ENCODE measurements at places on chromosomes 2 and 18. TPM values are rescaled to one million over a fixed set of nuclear protein-coding genes. Genes with fewer than 3 reads are reported as not detected.

CXCR1 gene
- total RNA-seq: not detected

TEX51 gene
- not detected for total RNA-seq

KANSL1L gene
- total RNA-seq: 8.1 TPM

PROM2 gene
- not detected for total RNA-seq

GRB14 gene
- not detected for total RNA-seq

GATA6 gene
- 2.5 TPM for total RNA-seq

- DNase-seq: no peak
These were observed 357.8 kb downstream of the ARHGAP15 start for GRCh38 chr2:143486976-143487375.

All from IMR-90 (cell line).